CD8-positive, alpha-beta memory T cell (primary cell): ENCODE measurements at places on chromosomes 12 and 14. TPM values are rescaled to one million over a fixed set of nuclear protein-coding genes. Genes with fewer than 3 reads are reported as not detected.

Gene OR10A7
- total RNA-seq: not detected

Gene LTBP2
- 0.42 TPM for total RNA-seq

Gene TRIM9
- 0.85 TPM for total RNA-seq

Gene BRI3BP
- total RNA-seq: 36.5 TPM

Gene OAS2
- total RNA-seq: 46.6 TPM

Gene COCH
- total RNA-seq: 1.9 TPM

Gene RNASE3
- not detected for total RNA-seq

Gene GARIN6
- not detected for total RNA-seq

Gene CFAP54
- 0.88 TPM for total RNA-seq

Gene LYZ
- total RNA-seq: 8.7 TPM

Gene NPFF
- not detected for total RNA-seq

Gene MANSC4
- total RNA-seq: not detected

Gene PTCSC3
- not detected for total RNA-seq

Gene TFCP2
- total RNA-seq: 41.0 TPM

Gene FAIM2
- 0.44 TPM for total RNA-seq

Gene MSRB3
- total RNA-seq: not detected

Gene ZNF891
- total RNA-seq: 2.0 TPM

Gene SYNDIG1L
- not detected for total RNA-seq

Gene RIPK3
- 11.6 TPM for total RNA-seq
